ENCODE measurements at places on chromosomes 1 and 21.
A peak's percentile ranks its signal among the peaks of the same experiment; 100 is the strongest.

GRCh38 chr1:236753516-236753915, 41.6 kb upstream of the MTR start:
- DNase-seq, result no peak
- H3K4me1 ChIP-seq, result no peaks in the 10 kb centered on the region
- H3K36me3 ChIP-seq, result no peaks in the 10 kb centered on the region
- no peak overlapping the region for H3K27ac ChIP-seq
- H3K4me3 ChIP-seq, result no peak overlapping the region

- no peak for DNase-seq
- H3K4me3 ChIP-seq, result no peak overlapping the region
- H3K36me3 ChIP-seq, result peaks cover 13% of the 10 kb centered on the region
- no peak overlapping the region for H3K27ac ChIP-seq
Observed at GRCh38 chr1:18512883-18513282, 32.2 kb downstream of the KLHDC7A start.

- no peaks in the 10 kb centered on the region for H3K36me3 ChIP-seq
- no peak for DNase-seq
- no peak overlapping the region for H3K27ac ChIP-seq
- H3K27me3 ChIP-seq, result no peaks in the 10 kb centered on the region
Observed at GRCh38 chr21:27300770-27301169, 333.9 kb upstream of the ADAMTS5 start.

GRCh38 chr1:47439017-47439818, 1.4 kb downstream of the FOXD2 start:
- peaks cover 25% of the 10 kb centered on the region for H3K4me1 ChIP-seq
- H3K4me3 ChIP-seq, result peak overlapping the region; percentile 58
- H3K27ac ChIP-seq, result no peak overlapping the region
- DNase-seq, result no peak
- peaks cover 3% of the 10 kb centered on the region for H3K36me3 ChIP-seq

DNA sequence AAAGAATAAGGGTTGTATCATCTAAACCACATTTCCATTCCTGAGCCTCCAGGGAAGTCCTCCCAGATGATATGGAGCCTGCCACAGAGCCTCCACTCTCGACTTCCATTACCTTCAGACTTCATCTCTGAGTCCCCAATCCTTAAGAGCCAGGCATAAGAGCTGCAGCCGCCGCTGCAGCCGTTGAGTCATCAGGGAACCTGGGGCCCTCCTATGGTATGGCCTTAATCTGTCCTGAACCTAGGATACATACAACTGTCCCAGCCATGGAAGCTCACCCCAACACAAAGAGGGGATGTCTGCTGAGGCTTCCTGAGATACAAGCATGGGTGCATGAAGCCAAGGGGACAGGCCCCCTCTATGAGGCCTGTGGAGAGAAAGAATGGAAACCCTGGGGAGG, 16.3 kb downstream of the TAL1 start:
- DNase-seq, result no peak
- H3K4me3 ChIP-seq, result no peak overlapping the region
- H3K27me3 ChIP-seq, result peaks cover 6% of the 10 kb centered on the region
- H3K27ac ChIP-seq, result no peak overlapping the region
- no peaks in the 10 kb centered on the region for H3K36me3 ChIP-seq

GRCh38 chr1:69991644-69992043, 213.7 kb downstream of the LRRC40 start:
- no peak for DNase-seq
- no peak overlapping the region for H3K4me3 ChIP-seq
- H3K27me3 ChIP-seq, result no peaks in the 10 kb centered on the region
- H3K4me1 ChIP-seq, result no peaks in the 10 kb centered on the region
- H3K27ac ChIP-seq, result no peak overlapping the region
- H3K36me3 ChIP-seq, result no peaks in the 10 kb centered on the region

DNA sequence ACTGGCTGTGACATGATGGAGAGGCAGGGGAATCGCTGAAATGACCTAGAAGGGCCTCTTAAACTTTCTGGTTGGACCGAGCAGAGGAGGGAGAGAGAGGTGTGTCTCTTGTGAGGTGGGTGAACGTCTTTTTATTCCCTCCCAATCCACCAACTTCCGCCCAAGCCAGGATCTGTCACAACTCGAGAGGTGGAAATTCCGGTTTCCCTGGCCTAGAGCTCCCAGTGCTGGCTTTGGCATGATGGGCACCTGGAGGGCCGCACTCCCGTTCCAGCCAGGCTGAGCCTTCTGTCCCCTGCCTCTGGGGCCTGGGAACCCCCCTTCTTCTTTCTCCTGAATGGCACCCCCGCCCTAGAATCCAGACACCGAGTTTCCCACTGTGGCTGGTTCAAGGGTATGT, at the start of gene SEMA4A:
SEMA4A (plus strand) TSS at position 224 of the 400 bp plus-strand sequence. CDS start 994 bp downstream, outside the sequence.
- H3K4me1 ChIP-seq, result peaks cover 97% of the 10 kb centered on the region
- peak within 1 kb of the TSS; percentile 82 for H3K4me3 ChIP-seq
- H3K27me3 ChIP-seq, result no peaks in the 10 kb centered on the region
- no peak for DNase-seq
- H3K27ac ChIP-seq, result peak within 1 kb of the TSS; percentile 68
